Activated CD4-positive, alpha-beta T cell treated with anti-CD3 and anti-CD28 coated beads, Interleukin-2, amount 50 U/mL, for 16 hours (primary cell): ENCODE measurements at places on chromosomes 4 and X.

GRCh38 chr4:101217353-101218031 is 129.8 kb downstream of the PPP3CA start:
- DNase-seq: no peak

GRCh38 chrX:30967516-30967915 is 78.5 kb upstream of the TAB3 start:
- no peak for DNase-seq

DNA sequence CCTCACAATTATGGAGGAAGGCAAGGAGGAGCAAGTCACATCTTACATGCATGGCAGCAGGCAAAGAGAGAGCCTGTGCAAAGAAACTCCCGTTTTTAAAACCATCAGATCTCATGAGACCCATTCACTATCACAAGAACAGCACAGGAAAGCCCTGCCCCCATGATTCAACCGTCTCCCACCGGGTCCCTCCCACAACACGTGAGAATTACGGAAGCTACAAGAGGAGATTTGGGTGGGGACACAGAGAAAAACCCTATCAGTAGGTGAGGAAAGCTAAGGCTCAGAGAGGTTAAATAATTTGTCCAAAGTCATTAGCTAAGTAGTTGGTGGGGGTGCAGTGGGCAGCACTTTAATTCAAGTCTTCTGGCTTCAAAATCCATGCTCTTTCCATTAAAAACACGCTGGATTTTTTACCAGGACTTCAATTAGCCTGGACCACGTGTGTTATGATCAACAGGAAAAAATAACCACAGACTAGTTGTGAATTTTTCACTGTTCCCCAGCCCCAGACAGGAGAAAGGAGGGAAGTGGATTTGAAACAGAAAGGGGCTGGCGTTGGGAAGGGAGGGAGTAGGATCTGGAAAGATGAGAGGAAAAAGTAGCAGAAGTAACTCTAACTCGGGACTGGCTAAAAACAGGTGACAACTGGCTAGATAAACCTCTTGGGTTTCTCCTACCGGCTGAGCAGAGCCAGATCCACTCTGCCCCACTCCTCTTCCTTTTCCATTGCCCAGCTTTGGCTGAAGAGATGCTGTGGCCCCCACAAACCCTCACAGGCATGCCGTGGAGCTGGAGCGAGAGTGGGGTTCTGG is 986 bp downstream of the MTMR8 start:
- DNase-seq: no peak

- DNase-seq: no peak
Measured at GRCh38 chr4:151605215-151605614, 155.6 kb downstream of the GATB start.

DNA sequence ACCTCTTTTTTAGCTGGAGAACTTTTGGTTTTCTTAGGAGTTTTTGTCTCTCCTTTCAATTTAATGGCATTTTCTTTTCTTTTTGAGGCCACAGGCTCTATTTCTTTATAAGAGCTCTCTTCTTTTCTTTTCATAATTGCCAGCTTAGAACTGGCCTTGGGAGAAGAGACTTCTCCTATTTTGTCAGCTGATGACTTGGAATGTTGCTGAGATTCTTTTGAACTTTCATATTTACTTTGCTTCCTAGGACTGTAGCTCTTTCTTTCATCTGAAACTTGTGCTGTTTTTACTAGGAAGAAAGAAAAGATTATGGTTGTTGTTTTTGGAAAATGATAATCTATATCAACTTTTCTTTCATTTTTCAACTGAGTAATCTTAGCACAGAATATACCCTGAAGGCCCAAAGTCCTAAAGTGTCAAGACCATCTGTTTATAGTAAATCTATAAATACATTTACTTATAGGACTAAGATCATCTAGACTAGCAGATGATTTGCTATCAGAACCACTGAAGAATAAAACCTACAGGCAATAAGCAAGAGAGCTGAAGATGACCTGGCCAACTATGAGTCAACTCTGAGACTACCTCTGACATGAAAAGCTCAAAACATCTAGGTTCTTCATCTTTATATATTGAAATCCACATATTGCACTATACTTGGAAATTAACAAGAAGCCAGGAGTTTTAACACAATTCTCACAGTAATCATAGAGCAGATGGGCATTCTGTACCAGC is 45.6 kb downstream of the RFC1 start:
- DNase-seq: no peak

DNA sequence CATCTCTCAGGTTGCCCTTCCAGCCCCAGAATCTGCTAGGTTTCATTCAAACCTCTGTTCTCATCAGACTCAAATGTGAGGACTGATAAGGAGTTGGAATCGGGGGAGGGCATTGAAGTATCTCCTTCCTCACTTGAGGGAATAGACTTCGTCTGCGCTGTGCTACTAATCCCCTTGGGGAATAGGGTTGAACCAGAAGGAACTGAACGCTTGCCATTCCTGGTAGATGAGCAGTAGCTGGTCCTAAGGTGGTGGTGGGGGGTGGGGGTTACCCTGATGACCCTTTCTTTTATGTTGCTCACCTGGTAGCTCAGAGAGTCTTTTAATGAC is 692 bp upstream of the SLC9A7 start:
- no peak for DNase-seq

DNA sequence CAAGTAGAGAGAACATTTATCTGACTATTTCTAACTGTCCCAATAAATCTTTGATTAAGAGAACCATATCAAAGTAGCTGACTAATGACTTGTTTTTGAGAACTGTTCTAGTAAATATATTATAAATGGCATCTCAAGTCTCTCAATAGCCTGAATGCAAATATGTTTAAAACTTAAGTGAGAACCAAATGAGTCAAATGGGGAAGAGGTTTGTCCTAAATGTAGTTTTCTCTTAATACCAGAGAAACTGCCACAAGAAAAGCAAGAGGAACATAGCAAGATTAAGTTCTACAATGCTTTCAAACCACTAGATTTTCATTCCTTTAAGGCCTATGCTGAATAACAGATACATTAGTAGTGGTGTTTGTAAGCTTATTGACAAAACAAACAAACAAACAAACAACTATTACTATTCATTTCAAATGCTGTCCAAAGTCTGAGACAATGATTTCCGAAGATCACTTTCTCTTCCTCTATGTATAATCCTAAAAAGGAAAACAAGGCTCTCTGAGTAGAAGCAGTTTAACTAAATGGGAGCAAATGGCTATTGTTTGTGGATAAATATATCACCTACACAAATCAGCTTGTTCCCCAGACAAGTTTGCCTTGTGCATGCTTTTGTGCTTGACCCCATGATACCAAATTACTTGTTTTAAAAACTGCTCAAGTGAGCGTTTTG is 408.4 kb upstream of the EMCN start:
- no peak for DNase-seq

GRCh38 chrX:118655561-118656246 is 71.7 kb upstream of the IL13RA1 start:
- DNase-seq: no peak

GRCh38 chr4:7427361-7427760 is 7.4 kb downstream of the PSAPL1 start:
- no peak for DNase-seq

GRCh38 chr4:171639540-171639939 is 173.7 kb upstream of the GALNTL6 start:
- DNase-seq: peak; percentile 49

GRCh38 chr4:170666909-170667308 is 577.2 kb upstream of the AADAT start:
- no peak for DNase-seq

GRCh38 chr4:96194993-96195392 is 355.1 kb downstream of the PDHA2 start:
- DNase-seq: no peak

DNA sequence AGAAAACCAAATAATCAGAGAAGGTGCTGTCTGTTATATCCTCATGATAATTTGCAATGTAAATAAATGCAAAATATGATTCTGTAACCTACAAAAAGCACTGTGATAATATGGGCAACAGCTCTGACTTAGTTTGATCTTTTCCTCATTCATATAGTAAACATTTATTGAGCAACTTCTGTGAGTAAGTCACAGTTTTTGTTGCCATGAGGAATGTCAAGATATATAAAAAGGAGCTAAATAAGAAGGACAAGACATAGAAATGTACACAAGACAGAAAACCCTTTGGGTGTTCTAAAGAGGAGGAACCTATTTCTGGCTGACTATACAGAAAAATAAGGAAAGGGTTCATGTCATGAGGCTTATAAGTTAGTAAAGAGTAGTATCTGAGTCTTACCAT is 44.3 kb downstream of the ARSJ start:
- no peak for DNase-seq

- DNase-seq: no peak
Measured at GRCh38 chr4:93199492-93199891, 629.1 kb upstream of the ATOH1 start.

- DNase-seq: no peak
Measured at GRCh38 chr4:81599742-81600380, 128.2 kb upstream of the RASGEF1B start.

- DNase-seq: no peak
Measured at GRCh38 chr4:33422656-33423055, 2702.5 kb downstream of the PCDH7 start.

- peak; percentile 13 for DNase-seq
Measured at GRCh38 chrX:67692246-67692645, 148.4 kb downstream of the AR start.

- no peak for DNase-seq
Measured at GRCh38 chr4:165748321-165748720, 124.7 kb upstream of the TLL1 start.

DNA sequence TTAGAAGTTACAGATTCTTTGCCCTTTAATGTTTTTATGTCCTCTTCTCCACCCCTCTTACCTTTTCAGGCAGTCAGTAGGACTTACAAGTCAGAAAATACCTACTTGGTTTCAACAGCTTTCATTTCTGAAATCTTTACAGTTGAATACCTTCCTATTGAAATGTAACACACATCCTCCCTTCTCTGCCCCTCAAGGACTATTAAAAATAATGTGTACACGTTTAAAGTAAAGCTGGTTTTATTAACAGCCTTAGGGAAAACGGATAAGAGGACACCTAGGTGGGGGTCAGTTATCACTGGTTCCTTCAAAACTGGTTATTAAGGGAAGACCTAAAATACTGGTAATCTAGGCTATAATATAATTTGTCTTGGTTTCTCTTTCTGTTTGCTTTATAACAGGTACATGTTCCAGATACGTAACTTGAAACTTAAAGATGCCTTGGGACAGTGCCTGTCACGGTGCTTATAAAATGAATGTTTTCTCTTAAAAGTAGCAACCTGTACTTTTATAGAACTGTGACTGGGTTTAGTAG is 1.8 kb downstream of the CCSER1 start:
- no peak for DNase-seq

GRCh38 chrX:11474576-11474975 is 181.4 kb downstream of the AMELX start:
- no peak for DNase-seq

GRCh38 chrX:86137071-86137470 is 11.2 kb upstream of the DACH2 start:
- no peak for DNase-seq

DNA sequence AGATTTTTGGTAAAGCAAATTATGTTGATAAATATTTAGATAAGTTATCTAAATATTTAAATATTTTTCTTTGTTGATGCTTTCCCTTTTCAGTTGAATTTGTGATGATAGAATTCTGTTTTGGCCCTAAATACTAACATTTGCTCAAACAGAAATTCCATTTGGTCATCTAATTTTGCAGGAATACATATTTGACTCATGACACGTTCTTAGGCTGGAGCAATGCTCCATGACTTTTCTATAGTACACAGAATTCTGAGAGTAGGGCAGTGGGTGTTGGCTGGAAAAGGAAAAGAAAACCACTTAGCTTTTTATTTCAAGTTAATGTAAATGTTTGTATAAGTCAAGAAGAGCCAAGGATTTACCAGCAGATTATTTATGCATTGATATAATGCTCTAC is 58.6 kb upstream of the GK2 start:
- DNase-seq: no peak

GRCh38 chr4:87108142-87108546 is 112.3 kb downstream of the KLHL8 start:
- peak; percentile 56 for DNase-seq

- DNase-seq: peak; percentile 92
Measured at GRCh38 chrX:71111141-71111843, at the start of gene IL2RG. Gene IL2RG, minus strand, starts transcription at chrX:71111577. Its CDS starts 38 bp downstream, at chrX:71111539.

DNA sequence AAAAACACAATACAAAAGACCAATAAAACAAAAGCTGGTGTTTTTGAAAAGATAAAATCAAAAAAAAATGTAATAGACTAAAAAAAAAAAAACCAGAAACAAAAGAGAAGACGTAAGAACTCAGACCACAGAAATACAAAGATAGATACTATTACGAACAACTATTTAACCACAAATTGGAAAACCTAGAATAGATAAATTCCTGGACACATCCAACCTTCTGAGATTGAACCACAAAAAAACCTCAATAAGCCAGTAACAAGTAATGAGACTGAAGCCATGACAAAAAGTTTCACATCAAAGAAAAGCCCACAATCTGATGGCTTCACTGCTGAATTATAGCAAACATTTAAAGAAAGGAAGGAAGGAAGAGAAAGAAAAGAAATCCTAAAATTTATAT is 16.2 kb downstream of the RCHY1 start:
- DNase-seq: no peak

- DNase-seq: no peak
Measured at GRCh38 chr4:168150420-168151050, 58.2 kb downstream of the ANXA10 start.

GRCh38 chrX:30161043-30161442 is 54.3 kb upstream of the MAGEB2 start:
- DNase-seq: no peak

DNA sequence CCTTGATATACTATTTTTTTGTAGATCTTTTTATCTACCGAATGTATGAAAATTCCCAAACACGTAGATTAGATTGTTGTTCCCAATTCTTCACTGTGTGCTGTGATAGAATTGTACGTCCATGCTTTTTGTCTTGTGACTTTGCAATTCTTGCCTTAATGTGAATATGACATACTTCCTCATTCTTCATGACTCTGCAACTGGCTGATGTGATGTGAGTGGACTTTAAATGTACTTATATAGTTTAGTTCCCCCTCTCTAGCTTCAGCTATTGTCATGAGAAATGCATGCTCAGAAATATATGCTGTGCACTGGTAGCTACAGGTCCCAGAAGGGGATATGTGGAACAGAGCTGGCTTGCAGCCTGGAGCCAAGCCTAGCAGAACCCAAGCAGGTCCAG is 89.4 kb downstream of the FTHL17 start:
- DNase-seq: no peak

DNA sequence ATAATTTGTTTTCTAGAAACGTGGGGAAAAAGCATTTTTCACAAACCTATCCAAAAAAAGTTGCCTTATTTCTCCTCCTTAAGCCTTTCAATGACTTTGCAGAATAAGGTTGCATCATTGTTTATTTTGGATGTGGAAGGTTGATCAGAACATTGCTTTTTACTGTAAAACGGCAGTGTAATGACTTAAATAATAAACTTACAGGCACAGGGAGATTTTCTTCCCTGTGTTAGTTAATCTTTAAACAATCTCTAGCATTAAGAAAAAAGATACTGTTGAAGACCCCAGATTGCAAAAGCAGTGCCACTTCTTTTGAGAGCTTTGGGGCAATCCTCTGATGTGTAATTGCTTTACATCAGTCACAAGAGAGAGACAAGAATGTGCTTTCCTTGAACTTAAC is 153.4 kb downstream of the ARX start:
- DNase-seq: no peak
